ENCODE measurements at places on chromosomes 12 and 14.

GRCh38 chr12:10016881-10017280, 6.5 kb downstream of the CLEC12B start:
- DNase-seq = no peak

- DNase-seq = no peak
Observed at GRCh38 chr12:108076556-108076955, 52.5 kb upstream of the WSCD2 start.

GRCh38 chr12:12610711-12611110, 965 bp upstream of the CREBL2 start:
- DNase-seq = no peak

- DNase-seq = no peak
Observed at GRCh38 chr14:31090883-31091764, 64.9 kb upstream of the STRN3 start.

DNA sequence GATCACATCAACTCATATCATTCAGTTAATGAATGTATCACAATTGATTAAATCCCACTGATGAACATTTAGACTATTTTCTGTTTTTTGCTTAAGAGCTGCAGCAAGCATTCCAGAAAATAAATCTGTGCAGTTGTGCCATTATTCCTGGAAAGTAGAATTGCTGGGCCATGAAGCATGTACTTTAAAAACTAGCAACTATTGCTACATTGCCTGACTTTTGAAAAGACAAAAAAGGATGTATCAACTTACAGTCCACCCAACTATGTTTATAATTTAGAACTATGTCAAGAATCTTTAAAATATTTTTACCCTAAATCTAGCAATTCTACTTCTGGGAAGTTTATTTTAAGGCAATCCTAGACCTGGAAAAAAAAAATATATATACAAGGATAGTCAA, 33.4 kb upstream of the ERGIC2 start:
- DNase-seq = no peak

- DNase-seq = no peak
Observed at GRCh38 chr14:79229383-79229909, 981.9 kb downstream of the DIO2 start.

GRCh38 chr12:58765076-58765475, 155.2 kb downstream of the LRIG3 start:
- no peak for DNase-seq

DNA sequence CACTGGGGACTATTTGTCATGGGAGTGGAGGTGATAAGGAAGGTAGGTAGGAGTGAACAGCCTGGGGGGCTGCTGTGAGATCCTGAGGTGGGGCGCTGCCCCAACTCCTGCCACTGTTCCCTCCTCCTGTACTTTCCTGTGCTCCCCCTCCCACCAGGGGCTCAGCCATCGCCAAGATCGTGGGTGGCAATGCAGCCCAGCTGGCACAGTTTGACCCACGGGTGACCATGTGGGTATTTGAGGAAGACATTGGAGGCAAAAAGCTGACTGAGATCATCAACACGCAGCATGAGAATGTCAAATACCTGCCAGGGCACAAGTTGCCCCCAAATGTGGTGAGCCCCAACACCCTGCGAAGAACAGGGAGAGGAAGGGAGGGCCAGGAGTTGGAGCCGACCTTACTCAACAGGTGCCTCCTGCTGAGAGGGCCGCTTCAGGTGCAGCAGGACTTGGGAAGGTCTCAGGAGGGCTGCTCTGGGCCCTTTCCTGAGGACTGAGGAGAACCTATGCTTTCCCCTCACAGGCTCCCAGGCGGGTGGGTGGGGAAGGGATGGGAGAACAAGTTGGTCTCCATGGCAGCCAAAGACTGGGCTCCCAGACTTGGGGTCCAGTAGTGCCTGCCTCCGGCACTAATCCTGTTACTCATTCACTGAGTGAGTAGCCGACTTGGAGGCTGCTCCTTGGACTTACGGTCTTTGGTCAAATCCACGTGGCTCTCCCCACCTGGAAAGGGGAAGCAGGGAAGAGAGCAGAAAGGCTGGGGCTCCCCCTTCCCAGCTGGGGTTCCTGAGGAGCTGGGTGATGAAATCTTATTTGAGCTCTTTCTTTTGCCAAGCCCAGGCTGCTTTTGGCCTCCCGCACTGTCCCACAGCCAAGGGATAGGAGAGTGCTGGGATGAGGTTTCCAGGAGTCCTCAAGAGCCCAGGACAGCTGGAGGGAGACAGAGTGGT, 884 bp downstream of the GPD1 start:
- no peak for DNase-seq

- DNase-seq = no peak
Observed at GRCh38 chr12:3342051-3342450, 149.0 kb upstream of the PRMT8 start.

- no peak for DNase-seq
Observed at GRCh38 chr12:52419656-52420055, 13.5 kb upstream of the KRT82 start.

DNA sequence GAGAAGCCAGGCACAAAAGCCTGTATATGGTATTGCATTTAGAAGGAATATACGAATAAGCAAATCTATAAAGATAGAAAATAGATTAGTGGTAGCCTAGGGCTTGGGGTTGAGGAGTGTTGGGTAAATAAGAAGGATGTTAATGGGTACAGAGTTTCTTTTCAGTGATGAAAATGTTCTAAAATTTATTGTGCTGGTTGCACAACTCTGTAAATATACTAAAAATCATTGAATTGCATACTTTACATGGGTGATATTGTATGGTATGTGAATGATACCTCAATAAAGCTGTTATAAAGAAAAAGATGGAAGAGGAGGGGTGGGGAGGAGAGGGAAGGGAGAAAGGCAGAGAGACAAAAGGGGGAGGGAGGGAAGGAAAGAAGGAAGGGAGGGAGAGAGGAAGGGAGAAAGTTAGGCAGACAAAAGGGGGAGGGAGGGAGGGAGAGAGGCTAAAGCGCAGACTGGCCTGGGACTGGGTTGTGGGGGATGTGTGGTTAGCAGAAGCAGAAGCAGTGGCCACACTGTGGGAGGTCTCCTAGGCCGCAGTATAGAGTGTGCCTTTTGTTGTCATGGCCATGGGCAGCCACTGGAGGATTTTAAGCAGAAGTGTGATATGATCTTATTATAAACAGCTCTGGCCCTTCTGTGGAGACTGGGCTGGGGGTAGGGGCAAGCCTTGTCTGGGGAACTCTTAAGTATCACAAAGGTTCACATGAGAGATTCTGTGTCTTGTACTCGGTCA, 73.6 kb upstream of the ELK3 start:
- no peak for DNase-seq

DNA sequence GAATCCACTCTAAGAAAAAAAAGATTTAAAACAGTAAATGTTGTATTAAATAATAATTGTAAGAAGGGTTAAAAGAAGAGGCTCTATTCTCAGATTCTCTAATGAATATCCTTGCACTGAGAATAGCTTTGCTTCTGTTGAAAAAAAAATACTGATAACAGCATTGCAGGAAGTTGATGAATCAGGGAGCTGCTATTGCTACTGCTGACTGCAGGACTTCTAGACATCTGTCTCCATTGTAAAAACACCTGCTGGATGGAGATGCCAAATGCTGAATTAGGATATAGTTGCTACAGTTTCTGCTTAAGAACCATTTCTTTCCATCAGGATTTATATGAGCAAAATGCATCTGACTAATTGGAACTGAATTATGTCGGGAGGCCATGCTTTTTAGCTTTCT, 50.3 kb upstream of the ANP32D start:
- no peak for DNase-seq

DNA sequence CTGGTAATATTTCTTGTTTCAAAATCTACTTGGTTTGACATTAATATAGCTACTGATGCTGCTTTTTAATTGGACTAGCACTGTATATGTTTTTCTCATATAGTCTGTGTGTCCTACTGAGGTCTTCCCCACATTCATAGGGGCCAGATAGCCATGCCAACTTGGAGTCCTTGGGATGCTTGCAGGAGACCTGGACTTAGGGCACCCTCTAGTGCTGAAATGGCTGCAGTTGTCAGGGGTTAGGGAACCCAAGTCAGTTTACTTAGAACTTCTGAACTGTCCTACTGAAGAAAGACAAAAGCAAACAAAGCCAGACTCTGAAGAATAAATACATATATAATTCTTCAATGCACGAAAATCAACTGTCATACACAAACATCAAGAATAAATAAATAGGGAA, 279.9 kb upstream of the SYT1 start:
- DNase-seq = no peak

GRCh38 chr14:75439989-75440388, 12.2 kb downstream of the JDP2 start:
- DNase-seq = no peak

GRCh38 chr12:115813256-115813655, 464.2 kb downstream of the MED13L start:
- no peak for DNase-seq

DNA sequence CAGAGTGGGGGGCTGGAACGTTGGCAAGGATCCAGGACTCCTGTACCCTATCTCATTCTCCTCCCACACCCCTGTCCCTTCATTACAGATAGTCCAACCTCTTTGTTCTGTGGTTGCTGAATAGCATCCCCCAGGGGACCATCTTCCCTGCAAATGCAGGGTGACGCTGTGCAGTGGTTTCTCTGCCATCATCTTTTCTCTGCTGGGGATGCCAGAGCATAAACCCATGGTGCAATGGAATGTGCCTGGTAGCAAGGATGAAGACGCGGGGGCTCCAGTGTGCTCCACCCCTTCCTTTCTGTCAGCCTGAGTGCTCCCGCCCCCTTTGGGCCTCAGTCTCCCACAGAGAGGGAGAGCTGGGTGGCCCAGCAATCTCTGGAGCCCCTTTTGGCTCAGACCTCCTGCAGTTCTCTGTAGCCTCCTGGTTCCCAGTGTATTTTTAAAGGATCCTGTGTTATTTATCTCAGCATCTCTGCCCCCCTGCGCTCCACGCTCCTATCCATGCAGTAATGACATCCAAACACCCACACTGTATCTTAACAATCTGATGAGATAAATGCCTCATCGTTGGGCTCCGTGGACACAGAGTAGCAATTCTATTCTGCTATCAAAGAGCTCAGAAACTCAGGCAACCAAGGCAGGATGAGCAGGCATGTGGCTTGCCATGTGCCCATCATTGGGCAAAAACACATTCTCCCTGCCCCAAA, 212.8 kb downstream of the CACNA1C start:
- no peak for DNase-seq

- no peak for DNase-seq
Observed at GRCh38 chr14:100082723-100083122, 17.5 kb downstream of the EVL start.

DNA sequence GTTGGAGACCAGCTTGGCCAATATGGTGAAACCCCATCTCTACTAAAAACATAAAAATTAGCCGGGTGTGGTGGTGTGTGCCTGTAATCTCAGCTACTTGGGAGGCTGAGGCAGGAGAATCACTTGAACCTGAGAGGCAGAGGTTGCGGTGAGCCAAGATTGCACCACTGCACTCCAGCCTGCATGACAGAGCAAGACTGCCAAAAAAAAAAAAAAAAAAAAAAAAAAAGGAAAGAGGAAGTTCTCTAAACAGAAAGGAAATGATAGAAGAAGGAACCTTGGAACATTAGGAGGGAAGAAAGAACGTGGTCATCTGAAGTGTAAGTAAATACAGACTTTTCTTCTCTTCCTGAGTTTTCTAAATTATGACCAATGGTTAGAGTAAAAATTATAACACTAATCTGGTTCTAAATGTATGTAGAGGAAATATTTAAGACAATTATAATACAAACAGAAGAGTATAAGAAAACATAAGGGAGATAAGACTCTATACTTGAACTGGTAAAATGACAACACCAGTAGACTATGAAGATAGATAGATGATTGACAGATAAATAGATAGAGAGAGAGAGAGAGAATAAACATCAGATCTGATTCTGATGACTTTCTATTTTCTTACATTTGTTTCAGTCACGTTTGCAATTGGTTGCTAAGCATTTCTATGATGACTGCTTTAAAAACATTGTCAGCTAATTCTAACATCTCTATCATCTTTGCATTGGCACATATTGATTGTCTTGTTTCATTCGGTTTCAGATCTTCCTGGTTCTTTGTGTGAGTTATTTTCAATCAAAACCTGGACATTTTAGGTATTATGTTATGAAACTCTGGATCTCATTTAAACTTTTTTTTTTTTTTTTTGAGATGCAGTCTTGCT, 12.9 kb upstream of the CORO1C start:
- DNase-seq = no peak

GRCh38 chr12:48351022-48351708, 446 bp upstream of the ZNF641 start:
- no peak for DNase-seq

GRCh38 chr12:49283541-49284429, 11.2 kb upstream of the PRPH start:
- no peak for DNase-seq

DNA sequence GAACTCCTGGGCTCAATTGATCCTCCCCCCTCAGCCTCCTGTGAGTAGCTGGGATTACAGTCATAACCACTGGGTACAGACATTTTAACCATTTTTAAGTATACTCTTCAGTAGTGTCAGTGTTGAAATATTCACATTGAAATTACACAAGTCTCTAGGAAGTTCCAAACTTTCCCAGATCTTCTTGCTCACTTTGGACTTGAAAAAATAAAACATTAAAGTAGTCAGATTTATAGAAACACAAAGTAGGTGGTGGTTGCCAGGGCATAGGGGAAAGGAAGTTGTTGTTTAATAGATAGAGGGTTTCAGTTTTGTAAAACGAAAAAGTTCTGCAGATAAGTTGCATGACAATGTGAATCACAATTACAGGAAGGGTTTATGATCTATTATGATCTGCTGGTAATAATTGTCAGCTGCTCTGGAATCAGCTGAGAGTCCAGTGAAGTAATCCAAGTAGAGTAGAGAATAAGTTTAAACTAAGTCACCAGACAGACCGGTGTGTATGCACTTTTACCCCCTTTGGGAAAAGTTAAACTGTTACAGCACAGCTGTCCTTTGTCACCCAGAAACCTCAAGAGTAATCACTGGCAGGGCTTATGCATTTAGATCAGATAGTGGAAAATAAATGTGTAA, 27.4 kb downstream of the PCNX1 start:
- DNase-seq = no peak

DNA sequence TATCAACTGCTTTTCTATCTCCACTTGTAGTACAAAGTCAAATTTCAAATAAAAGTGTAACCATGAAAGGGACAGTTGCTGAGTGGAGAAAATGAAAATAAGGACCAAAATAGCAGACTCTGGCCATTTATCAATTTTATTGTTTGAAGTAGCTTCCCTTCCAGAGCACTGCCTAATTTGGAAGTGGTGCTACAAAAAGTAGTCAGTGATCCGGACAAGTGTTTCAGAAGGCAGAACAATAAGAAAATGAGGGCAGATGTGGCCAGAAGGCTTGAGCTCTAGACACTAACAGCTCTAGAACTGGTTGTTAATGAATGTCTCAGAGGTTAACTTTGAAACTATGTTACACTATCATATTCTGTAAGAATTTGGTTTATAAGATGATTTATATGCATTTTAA, 48.9 kb downstream of the ABCC9 start:
- DNase-seq = no peak

- no peak for DNase-seq
Observed at GRCh38 chr12:116123451-116124258, 153.8 kb downstream of the MED13L start.

GRCh38 chr14:42804141-42804540, 1197.5 kb downstream of the LRFN5 start:
- DNase-seq = no peak

GRCh38 chr12:64028541-64028940, 184.0 kb downstream of the SRGAP1 start:
- DNase-seq = no peak
